ENCODE measurements at places on chromosomes 3 and 15.

DNA sequence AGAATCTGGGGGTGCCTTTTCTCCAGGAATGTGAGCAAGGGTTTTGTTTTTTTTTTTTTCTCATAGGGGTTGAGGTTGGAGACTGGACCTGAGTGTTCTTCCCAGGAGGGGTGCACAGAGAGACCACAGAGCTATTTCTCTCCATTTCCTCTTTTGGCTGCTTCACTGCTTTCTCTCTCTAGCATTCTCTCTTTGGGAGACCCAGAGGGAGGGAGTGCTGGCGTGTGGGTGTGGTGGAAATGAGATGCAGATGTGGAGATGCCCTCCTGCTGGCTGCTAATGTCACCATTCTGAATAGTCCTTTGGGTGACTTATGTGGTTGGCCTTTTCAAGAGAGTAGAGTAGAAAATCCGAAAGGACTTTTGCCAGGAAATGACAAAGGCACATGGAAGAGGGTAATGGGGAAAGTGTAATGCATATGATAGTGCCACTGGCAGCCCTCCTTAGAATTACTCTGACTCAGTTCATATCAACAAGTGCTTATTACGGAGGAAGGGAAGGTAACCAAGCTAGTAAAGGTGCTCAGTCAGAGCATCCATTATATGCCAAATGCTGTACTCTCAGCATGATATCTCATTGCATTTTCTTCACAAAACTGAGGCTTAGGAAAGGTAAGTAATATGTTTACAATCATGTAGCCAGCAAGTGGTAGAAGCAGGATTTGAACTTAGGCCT lies 1.9 kb downstream of the SYN2 start:
- DNase-seq = no peak

GRCh38 chr15:82393671-82394070 lies 35.9 kb upstream of the GOLGA6L9 start:
- DNase-seq = no peak

DNA sequence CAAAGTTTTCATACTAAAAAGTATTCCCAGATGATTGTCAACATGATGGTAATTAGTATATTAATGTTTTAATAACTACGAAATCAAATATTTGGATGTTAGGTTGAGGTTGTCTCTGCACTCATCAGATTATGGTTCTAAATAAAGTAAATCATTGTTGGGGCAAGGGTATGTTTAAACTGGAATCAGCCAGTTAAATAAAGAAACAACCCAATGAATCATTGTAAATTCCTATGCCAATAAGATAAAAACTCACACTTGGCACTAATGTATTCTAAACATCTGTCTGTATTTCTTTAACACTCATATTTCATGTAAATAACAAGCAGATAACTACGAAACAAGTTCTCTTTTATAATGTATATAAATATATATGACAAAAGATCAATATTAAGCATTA lies 92.7 kb downstream of the PEAK1 start:
- no peak for DNase-seq

DNA sequence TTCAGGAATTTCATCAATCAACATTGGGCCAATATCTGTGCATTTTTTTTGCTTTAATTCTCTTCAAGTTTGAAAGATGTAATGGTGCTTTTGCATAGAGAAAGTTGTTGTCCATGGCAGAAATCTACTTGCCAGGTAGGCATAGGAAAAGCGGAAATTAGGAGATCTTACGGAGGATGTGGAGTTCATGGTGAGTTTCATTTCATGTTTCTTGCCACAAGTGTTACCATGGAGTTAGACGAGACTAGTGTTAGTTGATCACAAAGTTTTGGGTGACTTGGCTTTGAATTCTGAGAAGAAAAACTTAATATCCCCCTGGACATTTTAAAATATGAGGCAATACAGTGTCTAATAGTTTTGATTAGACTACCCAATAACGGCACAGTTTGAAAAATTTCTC lies 1.0 kb upstream of the P2RY13 start:
- DNase-seq = no peak

DNA sequence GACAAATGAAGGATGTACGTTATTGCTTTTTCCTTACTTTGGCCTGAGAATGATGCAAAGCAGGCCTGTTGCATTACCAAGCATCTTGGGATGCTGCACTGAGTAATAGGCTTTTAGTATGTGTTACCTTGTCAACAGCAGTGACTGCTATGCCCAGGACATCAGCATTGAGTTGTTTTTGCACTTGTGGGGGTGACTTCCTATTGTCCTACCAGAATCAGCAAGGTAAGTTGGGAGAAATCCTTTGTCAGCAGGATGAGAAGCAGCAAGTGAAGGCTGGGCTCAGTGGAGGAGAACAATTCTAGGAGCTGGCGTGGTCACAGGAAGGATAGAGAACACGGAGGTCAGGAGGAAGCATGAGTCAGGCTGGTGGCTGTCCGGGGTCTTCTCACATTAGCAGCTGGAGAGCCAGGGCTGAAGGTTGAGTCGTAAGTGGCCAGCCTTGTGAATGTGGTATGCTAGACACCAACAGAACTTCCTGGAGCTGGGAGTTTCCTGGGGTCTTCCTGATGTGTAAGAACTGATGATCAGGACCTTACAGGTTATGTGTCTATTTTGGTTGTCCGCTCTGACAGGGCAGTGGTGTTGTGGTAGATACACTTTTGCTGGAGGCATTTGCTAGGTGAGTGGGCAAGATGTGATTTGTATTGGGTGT lies 142.7 kb downstream of the FNDC3B start:
- DNase-seq = no peak

GRCh38 chr3:30655187-30655812 lies 48.9 kb downstream of the TGFBR2 start:
- no peak for DNase-seq

GRCh38 chr15:29183071-29183831 lies 86.4 kb downstream of the NSMCE3 start:
- no peak for DNase-seq

- DNase-seq = no peak
Measured at GRCh38 chr3:124221422-124221821, 229.5 kb upstream of the ROPN1 start.

GRCh38 chr15:87634361-87634760 lies 622.2 kb downstream of the NTRK3 start:
- DNase-seq = no peak

- DNase-seq = no peak
Measured at GRCh38 chr15:54131410-54131809, 153.2 kb downstream of the UNC13C start.

DNA sequence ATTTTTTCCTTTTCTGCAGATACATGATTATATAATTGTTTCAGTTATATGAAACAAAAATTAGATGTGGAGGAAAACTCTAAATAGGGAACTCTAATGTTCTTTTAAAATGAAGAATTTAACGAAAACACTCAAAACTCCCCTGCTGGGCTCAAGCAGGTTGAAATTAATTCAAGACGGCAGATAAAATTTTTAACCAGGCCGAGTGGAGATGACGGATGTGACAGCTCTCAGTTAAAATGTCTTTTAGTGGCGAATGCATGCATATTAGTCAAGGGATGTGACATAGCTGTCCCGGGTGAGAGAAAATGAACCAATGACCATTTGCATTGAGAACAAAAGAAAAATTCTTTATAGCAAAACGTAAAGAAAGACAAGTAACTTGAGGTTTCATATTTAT lies 110.1 kb downstream of the ROBO2 start:
- DNase-seq = no peak

DNA sequence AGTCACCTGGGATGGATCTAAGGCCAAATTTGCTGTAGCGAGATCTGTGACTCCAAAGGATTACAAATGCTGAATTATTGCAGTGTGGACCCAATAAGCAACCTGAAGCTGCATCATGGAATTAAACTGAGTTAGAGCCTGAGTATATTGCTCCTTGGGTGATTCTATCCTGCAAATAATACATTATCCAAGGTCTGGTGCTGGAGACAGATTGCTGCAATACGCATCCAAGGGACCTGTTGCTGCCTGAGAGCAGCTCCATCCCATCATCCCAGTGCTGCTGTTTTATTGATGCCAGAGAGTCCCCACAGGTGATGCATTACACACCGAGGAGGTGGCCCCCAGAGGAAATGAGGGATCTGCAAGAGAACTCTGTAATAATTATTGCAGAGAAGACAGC lies 31.6 kb upstream of the PCSK6 start:
- DNase-seq = no peak

DNA sequence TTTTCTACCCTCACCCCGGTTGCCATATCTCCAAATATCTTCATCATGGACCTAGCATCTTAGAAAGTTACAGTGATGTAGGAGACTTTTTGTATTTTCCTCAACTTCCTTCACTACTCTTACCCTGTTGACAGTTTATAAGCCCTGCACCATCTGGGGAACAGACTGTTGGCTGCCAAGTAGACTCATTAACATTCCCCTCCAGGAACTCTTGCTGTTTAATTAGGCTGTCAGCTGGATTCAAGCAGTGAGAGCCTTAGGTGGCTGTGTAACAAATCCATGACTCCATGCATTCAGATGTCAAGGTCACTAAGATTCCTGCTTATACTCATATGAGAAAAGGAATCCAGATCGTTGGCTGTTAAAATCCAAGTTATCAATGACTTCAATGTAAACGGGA lies 198.3 kb downstream of the NAALADL2 start:
- peak; percentile 84 for DNase-seq

DNA sequence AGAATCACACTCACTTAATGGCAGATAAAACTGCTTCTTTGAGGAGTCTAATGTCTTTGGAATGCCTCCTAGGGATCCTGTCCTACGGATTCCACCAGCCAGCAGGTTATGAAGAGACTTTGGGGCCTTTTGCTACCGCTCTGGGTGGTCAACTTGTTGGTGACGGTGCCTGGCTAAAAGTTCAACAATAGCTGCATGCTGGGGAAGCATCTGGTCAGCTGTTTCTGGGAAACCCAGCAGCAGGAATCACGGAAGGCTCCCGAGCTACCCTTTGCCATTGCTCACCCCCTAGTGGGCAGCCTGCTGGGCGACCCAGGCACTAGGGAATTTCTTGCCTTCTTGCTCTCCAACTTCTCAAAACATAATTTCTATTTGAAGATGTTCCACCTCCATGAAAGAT lies 263.3 kb downstream of the NEK10 start:
- no peak for DNase-seq

DNA sequence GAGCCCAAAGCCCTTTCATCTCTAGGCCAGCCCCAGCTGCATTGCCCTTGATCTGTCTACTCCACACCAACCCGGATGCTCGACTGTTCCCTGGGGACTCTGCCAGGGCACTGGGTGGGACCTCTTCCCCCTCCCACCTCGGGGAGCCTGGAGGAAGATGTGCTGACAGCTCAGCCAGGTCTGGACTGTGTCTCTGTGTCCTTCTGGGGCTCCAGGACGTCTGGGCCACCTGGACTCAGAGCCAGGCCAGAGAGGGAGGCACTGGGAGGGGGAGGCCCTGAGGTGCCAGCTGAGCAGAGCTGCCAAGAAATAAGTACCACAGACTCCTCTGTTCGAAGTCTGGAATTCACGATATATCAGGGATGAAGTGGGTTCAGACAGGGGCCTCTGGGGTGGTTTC lies 5.8 kb upstream of the HCN4 start:
- no peak for DNase-seq

- DNase-seq = no peak
Measured at GRCh38 chr15:26453914-26454313, 319.0 kb downstream of the GABRB3 start.

GRCh38 chr3:157174290-157174648 lies 14.3 kb upstream of the CCNL1 start:
- DNase-seq = no peak

DNA sequence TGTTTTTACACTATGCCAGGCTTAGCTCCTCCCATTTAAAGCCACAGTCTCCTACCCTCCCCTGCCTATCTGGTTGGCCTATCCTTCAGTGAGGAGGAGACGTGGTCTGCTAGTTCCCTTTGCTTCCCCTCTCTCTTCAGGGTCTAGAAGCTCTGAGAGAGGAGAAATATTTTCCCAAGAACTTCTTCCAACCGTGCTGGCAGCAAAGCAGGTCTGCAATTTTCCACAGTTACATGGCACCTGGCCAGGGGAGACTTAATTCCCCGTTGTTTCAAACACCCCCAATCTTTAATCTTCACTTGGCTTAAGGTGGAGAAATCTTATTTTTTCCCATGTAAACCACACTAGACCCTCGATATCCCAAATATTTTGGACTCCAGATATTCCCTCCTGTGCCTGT lies 149.5 kb upstream of the MCTP2 start:
- no peak for DNase-seq

DNA sequence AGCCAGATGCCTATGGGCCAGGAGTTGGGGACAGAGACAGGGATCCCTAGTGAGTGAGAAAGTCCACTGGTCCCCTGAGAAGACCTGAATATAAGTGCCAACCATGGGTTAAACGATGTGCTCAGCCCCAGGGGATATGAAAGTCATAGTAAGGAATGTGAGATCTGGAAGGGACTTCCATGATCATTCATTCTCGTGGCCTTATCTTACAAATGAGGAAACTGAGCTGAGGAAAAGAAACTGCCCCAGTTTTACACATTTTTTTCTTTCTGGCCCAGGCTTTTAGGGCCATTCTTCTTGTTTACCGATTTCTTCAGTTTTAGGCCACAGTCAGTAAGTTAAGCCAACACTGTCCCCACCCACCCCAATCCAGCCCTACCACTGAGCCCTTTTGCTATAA lies 11.1 kb downstream of the CD80 start:
- no peak for DNase-seq

DNA sequence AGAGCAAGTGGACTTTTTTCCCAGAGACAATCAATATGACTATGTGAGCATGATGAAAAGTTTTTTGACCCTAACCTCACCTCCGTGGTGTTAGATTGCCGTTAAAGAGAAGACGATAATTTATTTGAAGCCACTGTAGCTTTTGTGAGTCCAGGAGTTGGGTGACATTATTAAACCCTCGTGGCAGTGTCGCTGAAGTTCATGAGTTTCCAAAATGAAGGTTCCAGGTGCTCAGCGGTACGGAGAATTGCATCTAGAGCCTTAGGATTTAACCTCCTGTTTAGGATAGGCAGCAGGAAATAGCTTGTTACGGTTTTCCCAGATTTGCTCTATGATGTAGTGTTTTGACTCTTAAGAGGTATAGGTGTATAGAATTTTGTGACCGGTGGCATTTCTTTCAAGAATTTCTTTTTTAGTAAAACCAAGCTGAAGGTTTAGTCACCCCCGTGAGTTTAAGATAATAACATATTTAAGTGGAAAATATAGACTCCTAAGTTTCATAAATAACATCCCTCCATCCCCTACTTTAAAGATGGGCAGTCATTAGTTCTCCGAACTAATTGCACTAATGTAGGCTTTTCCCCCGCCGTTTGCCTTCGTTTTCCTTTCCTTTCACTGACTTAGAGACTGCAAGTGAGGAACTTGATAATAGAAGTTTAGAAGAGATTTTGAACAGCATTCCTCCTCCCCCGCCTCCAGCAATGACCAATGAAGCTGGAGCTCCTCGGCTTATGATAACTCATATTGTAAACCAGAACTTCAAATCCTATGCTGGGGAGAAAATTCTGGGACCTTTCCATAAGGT lies 2.0 kb downstream of the SMC4 start:
- DNase-seq = no peak
